Eye (tissue), 1 donor: ENCODE measurements at places on chromosomes 3 and 15.

- peak; percentile 31 for DNase-seq
Observed at GRCh38 chr15:52765785-52766184, 24.4 kb downstream of the ONECUT1 start.

- no peak for DNase-seq
Observed at GRCh38 chr3:189966843-189967242, 153.9 kb downstream of the P3H2 start.

DNA sequence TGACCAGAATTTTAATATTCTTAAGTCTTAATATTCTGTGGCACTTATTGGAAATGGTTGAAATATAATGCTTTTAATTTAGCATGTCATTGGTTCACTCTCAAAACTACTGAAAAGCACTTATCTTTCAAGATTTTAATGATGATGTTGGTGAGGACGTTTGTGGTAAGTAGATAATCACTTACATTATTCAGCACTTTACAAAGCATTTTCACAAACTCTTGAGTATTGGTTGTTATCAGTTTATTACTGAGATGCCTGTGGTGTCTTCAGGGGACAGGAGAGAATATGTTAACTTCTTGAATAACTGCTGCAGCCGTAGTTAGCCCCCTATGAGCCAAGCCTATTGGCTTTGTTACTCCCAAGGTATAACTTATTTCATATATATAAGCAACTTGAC, 15.2 kb downstream of the TGFBR2 start:
- no peak for DNase-seq

GRCh38 chr3:45980229-45980813, 15.3 kb downstream of the FYCO1 start:
- DNase-seq = no peak

- no peak for DNase-seq
Observed at GRCh38 chr3:175902226-175902625, 1043.1 kb downstream of the NAALADL2 start.

DNA sequence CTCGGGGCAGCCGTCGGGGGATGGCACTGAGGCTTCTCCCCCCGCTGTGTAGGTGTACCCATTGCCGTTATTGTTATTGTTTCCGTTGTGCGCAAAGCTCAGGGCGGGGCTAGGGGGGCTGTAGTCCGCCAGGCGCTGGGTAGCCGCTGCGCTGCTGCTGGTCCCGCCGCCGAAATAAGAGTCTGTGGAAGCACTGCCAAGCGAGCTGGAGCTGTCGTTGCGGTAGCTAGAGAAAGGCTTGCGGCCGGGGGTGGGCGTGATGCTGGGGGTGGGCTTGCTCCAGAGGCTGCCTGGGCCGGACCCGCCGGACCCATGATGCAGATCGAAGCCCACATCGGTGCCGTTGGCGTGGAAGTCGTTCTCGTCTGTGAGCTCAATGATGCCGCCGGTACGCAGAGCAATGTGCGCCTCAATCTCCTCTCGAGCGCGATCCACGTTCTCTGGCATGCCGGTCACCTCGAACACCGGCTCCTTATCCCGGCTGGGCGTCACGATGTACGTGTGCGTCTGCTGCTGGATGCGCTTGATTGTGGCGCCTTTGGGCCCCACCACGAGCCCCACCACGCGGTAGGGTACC, 1.9 kb downstream of the MEX3B start:
- DNase-seq = peak; percentile 54

GRCh38 chr3:82676356-82677026, 915.0 kb upstream of the GBE1 start:
- DNase-seq = no peak

DNA sequence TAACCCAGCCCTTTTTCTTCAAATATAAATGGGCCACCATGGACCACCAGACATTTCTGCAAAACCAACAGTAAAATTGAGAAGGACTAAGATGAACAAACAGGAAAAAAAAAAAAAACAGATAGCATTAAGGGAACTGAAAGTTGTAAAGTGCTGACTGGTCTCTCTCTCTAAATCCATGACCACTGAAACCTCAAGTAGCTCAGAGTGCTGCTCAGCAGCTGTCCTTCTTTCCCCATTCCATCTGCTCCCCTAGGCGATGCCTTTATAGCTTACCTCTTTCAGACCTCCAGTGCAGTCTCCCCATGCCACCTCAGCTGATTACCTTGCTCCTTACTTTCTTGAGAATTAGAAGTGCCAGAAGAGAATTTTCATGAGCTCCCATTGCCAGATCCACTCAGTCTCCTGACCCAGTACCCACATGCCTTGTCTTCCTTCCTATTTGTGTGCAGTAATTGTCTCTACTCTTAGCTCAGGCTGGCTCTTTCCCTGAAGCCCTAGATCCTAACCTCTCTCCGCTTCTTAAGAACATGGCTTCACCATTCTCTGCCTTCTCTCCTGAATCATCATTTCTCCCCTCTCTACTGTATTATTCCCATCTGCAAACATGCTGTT, 23.9 kb upstream of the XIRP1 start:
- DNase-seq = no peak

DNA sequence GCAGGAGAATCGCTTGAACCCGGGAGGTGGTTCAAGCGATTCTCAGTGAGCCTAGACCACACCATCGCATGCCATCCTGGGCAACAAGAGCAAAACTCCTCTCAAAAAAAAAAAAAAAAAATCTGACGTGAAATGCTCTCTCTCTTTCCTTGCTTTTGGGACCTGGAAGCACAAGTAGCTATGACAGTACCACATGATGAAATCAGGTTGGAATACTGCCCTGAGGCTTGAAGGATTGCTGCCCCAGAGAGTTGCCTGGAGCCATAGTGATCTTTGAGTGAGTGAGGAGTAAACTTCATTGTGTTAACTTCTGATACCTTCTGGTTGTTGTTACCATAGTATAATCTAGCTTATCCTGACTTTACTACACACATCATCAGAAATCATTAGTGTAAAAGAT, 23.3 kb downstream of the AKAP13 start:
- no peak for DNase-seq

DNA sequence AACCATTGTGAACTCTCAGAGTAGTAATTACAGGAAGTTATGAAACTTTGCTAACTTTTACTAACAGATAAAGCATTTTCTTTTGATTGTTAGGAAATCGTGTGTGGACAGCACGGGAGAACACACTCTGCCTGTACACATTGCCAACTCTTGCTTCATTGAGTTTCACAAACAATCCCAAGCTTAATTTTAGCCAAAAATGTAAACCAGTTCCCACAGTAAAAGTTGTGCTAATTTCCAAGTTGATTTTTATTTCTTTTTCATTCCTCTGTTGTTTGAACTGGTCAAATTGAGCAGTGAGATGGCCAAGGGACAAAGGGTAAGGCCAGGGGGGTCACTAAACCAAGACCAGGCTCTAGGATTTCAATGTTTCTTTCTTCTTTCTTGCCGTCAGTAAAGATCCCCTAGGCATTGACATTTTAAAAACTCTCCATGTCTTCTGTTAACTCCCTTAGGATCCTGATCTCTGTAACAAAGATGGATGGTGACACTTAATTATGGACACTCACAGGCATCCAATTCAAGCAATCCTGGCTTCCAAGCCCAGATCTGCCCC, 414.9 kb downstream of the RBMS3 start:
- no peak for DNase-seq

- no peak for DNase-seq
Observed at GRCh38 chr15:83843471-83843871, 189.5 kb downstream of the ADAMTSL3 start.

DNA sequence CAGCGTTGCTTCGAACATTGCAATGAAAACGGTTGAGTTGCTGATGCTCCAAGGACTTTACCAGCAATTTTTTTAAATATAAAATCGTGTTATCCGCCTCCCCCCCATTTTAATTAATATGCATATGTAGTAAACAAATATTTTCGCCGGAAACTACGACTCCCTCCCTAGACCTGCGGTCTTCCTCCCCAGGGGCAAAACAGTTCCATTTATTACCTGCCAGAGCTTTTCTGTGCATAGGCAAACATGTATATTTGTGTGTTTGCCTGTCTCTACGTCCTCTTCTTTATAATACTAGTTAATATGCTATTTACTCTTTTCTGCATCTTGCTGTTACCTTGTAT, 593 bp upstream of the RSL24D1 start:
- DNase-seq = no peak

- DNase-seq = peak; percentile 84
Observed at GRCh38 chr15:57861034-57861638, 154.6 kb downstream of the POLR2M start.

DNA sequence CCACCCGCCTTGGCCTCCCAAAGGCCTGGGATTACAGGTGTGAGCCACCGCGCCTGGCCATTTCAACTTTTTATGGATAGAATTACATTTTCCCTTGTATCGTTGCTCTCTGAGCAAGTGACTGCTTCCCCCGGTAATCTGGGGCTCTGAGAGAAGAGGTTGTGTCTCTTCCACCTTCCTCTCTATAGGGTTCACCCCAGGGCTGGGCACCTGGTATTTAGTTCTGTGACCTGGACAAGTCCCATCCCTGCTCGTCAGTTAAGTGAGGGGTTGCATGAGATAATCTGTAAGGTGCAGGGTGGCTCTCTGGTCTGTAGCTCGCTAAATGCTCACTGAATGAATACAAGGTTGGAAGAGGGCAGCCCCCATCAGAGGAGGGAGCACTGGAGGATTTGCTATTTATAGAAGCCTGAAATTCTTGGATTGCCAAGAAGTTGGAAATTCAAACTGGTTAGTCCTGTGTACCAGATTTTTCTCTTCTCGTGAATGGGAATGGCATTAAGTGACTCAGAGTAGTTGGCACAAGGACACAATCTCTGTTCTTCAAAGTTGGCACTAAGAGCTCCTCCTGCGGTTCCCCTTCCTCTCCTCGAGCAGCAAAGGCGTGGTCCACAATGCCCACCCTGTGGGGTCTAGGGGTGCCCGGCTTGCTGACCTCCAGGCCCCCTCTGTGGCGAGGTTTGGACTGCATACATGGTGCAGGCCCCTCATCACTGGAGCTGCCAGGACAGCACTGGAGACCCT, 68.1 kb upstream of the DLG1 start:
- no peak for DNase-seq

DNA sequence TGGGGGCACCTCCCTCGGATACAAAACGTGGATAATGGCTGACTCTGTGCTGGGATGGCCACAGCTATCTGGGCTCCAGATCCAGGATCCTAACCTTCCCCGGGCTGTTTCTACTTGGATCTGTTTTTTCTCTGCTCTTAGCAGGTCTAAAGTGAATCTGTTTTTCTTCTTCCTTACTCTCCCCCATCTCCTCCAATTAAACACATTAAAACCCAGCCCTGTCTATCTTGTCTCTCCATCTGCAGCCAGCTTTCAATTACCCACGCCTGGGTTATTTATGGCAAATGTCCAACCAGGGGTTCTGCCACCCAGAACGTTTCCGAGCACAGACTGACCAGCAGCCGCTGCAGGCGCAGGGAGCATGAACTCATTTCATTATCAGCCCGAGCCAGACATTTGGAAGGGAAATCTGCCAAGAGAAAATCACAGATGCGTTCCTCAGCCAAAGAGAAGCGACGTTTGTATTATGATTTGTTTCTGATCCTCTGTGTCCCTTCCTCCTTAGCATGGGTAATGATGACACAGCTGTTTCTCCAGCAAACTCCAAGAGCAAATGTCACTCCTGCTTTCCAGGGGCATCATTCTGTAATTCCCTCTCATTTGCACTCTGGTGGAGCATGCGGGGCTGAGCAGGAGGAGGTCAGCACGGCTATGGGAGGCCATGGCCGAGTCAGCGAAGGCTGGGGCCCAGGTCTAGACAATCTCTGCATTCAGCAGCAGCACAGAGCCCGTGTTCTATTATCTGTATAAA, 42.0 kb downstream of the UMPS start:
- peak; percentile 92 for DNase-seq

GRCh38 chr3:161770484-161771386, 274.1 kb downstream of the OTOL1 start:
- DNase-seq = no peak

- DNase-seq = no peak
Observed at GRCh38 chr15:84976746-84977345, 4.8 kb upstream of the PDE8A start.

DNA sequence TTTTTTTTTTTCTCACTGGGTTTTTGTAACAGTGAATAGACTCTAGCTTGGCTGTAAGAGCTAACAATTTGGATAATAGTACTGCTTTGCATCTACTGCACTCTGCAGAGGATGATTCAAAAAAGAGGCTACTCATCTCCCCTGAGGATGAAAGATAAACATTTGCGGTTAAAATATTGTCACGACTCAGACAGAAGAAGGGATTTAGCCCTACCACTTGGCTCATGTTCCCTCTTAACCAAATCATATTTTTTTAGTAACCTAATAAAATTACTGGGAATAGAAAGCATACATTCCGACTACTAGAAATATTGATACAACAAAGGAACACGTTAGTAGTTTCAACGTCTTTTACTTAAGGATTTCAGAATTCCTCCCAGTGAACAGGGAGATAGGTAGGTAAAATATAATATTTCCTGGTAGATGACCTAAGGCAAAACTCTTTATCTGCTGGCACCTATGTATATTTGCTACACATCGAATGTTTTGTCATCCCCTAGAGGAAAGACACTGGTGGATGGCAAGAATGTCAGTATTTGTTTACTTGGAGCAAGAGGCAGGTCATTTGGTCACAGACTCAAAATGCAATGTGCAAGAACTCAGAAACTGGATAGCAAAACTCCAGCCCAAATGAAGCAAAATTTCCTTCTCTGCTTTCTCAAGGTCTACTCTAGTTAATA, 110.8 kb downstream of the GREM1 start:
- no peak for DNase-seq

DNA sequence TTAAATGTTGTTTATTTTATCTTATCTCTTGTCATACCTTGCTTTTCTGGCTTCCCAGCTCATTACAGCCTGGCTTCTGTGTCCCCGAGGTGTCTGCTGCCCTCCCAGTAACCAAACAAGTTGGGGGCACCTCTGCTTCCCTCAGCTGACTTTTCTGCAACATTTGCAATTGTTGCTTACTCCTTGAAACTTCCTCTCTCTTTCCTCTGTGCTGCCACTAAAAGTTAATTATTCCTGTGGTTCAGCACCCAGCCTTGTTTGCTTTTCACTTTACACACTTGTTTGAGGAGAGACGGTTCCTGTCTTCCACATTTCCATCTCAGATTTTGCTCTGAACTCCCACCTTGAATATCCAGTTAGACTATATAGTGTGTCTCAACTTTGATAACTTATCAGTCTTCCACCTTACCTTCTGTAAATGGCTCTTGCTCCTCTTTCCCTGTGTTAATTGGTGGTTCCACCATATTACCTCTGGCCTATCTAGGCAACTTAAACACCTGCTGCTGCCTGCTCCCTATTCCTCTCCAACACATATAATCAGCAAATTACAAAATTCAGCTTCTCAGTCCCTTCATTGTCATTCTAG, 21.6 kb downstream of the MCTP2 start:
- no peak for DNase-seq

GRCh38 chr3:113270786-113271185, 59.4 kb downstream of the BOC start:
- no peak for DNase-seq
